ENCODE measurements at places on chromosomes 4 and X. TPM values are rescaled to one million over a fixed set of nuclear protein-coding genes. Genes with fewer than 3 reads are reported as not detected.

Gene ARHGAP6
- 17.1 TPM for total RNA-seq

GRCh38 chr4:76192236-76192635 lies 21.4 kb downstream of the SCARB2 start:
- no peak overlapping the region for H3K4me3 ChIP-seq
- H3K27me3 ChIP-seq: no peaks in the 10 kb centered on the region
- peaks cover 46% of the 10 kb centered on the region for H3K36me3 ChIP-seq
- H3K27ac ChIP-seq: no peak overlapping the region
- H3K4me1 ChIP-seq: peaks cover 57% of the 10 kb centered on the region

DNA sequence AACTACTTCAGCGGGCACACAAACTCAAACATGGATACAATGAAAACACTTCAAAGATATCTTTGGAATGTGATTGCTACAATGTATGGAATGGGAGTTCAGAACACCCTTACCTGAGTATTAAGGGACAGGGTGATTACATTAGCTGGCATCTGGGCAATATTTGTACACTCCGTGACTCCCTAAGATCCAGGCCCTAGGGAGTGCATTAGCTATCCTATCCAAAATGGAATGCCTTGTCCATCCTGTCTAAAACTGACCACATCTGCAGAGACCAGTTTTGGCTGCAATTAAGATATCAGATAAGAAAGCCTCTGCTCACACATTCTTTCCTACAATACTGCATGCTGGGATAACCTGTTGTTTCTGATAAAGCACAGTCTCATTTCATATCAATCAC lies 176.6 kb upstream of the EMCN start:
- H3K4me1 ChIP-seq: no peaks in the 10 kb centered on the region
- H3K27ac ChIP-seq: no peak overlapping the region
- DNase-seq: no peak
- H3K36me3 ChIP-seq: no peaks in the 10 kb centered on the region
- no peak overlapping the region for H3K4me3 ChIP-seq
- no peaks in the 10 kb centered on the region for H3K27me3 ChIP-seq

- no peak overlapping the region for H3K27ac ChIP-seq
- H3K36me3 ChIP-seq: no peaks in the 10 kb centered on the region
- no peaks in the 10 kb centered on the region for H3K4me1 ChIP-seq
- H3K27me3 ChIP-seq: no peaks in the 10 kb centered on the region
- DNase-seq: no peak
- no peak overlapping the region for H3K4me3 ChIP-seq
Measured at GRCh38 chr4:20895988-20896387, 195.7 kb downstream of the PACRGL start.

DNA sequence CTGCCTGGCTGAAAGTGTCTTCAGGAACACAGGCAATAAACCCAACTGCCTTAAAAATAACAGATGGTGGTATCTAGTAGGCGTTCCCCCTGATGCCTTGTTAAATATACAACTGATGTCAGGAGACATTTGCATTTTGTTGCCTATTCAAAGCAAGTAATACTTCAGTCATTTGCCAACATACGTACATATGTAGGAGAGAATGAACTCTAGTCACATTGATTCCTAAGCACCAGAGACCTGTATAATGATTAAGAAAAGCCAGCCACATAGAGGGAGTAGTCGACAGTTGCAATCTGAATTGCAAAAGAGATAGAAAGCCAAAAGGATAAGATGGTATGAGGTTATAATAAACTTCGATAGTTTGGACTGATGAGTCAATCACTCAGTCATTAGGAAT lies 191.0 kb upstream of the EMCN start:
- no peaks in the 10 kb centered on the region for H3K36me3 ChIP-seq
- H3K27me3 ChIP-seq: no peaks in the 10 kb centered on the region

Data from upper lobe of right lung (tissue), 1 donor.